ENCODE measurements at places on chromosomes 1 and 21.
A peak's percentile ranks its signal among the peaks of the same experiment; 100 is the strongest.

- no peak for DNase-seq
Observed at GRCh38 chr1:24640288-24640687, 2.8 kb upstream of the SRRM1 start.

- no peak for DNase-seq
Observed at GRCh38 chr1:9324246-9325096, 31.8 kb downstream of the SPSB1 start.

- no peak for DNase-seq
Observed at GRCh38 chr1:94843430-94843829, 23.3 kb downstream of the SLC44A3 start.

DNA sequence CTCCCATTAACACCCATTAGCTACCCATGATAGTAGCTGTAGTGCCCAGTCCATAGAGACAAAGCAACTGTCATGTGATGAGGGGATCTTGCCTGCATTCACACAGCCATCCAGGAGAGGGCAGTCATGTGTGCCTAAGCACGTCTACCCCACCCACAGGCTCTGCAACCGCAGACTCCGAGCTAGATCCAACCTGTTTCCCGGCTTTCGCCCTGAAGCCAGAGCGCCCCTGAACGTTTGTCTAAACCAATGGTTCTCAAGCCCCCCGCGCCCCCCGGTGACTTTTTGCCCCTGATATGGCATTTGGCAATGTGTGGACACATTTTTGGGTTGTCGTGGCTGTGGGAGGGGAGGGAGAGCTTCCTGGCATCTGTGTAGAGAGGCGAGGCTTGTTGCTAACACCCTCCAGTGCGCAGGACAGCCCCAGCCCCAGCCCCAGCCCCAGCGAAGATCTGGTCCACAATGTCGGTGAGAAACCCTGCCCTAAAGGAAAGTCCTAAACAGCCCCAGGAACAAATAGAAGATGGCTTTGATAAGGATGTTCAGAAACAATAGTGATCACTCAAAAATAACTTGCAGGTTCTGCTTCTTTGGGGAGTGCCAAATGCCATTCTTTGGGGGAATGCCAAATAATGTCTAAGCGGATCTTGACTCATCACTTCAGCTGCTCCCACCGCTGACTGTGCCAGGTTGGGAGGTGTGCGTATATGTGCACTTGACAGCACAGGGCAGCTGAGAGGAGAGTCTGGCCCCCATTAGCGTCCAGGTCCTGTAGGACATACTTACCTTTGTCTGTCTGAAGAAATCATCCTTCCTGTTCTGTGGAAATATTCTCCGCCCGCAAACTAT, 34.5 kb downstream of the SLC44A3 start:
- DNase-seq: peak; percentile 89

DNA sequence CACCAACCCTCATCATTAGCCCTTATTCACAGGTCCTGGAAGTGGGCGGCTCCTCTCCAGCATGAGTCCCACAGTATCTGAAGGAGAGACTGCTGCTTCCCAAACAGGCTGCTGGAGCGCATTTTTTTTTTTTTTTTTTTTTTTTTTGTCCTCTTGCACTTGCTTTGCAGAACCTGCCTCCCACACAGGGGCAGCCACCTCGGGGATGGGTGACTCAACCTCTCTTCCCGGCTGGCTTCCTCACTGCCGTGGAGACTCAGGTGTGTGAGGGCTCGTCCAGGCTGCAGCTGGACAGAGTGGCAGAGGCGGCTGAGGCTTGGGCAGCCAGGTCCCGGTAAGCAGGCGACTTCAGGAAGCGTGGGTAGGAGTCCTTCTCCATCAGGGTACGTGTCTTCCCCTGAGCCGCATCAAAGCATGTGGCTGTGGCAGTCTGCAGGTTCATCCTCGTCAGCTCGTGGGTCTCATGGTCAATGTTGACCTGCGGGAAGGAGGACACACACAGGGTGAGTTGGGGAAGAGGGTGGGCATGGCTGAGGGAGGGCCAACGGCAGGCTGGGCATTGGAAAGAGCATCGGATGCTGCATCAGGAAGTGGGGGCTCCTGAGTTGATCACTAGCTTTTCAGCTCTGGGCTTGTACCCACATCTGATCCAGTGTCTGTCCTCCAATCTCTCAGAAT, 4.0 kb downstream of the RGS16 start:
- no peak for DNase-seq

DNA sequence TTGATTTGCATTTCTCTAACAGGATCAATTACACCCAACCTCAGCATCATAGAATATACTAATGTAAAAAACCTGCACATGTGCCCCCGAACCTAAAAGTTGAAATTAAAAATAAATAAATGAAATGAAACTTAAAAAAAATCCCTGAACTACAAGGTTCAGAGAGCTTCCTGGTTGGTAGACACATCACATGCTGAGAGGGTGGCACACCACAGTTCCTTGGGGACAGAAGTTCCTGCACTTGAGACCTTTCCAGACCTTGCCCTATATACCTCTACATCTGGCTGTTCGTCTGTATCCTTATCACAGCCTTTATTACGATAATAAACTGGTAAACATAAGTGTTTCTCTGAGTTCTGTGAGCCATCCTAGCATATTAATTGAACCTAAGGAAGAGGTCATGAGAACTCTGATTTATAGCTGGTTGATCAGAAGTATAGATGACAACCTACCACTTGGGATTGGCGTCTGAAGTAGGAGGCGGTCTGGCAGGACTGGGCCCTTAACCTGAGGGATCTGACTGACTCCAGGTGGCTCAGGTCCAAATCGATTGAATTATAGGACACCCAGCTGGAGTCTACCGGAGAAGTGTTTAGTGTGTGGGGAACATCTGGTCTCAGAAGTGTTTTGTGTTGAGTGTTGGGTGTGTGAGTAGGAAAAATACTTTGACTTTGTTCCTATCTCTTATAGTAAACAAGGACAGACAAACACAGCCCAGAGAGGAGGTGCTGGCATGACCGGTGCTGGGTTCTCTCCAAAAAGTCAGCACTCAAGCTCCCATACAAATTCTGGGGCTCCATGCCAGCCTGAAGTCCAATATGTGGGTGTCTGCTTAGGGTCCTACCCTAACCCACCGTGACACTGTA, 19.0 kb downstream of the C1orf115 start:
- DNase-seq: no peak

- peak; percentile 25 for DNase-seq
Observed at GRCh38 chr21:35840197-35840799, 220.0 kb downstream of the SETD4 start.

- no peak for DNase-seq
Observed at GRCh38 chr1:2906085-2906484, 104.6 kb upstream of the TTC34 start.

DNA sequence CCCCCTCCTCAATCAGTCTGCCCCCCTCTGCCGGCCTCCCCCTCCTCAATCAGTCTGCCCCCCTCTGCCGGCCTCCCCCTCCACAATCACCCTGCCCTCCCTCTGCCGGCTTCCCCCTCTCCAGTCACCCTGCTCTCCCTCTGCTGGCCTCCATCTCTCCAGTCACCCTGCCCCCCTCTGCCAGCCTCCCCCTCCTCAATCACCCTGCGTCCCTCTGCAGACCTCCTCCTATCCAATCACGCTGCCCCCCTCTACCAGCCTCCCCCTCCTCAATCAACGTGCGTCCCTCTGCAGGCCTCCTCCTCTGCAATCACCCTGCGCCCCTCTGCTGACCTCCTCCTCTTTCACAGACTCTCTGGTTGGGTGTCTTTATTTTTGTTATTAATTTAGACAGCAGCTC, 11.5 kb upstream of the C1orf198 start:
- no peak for DNase-seq

DNA sequence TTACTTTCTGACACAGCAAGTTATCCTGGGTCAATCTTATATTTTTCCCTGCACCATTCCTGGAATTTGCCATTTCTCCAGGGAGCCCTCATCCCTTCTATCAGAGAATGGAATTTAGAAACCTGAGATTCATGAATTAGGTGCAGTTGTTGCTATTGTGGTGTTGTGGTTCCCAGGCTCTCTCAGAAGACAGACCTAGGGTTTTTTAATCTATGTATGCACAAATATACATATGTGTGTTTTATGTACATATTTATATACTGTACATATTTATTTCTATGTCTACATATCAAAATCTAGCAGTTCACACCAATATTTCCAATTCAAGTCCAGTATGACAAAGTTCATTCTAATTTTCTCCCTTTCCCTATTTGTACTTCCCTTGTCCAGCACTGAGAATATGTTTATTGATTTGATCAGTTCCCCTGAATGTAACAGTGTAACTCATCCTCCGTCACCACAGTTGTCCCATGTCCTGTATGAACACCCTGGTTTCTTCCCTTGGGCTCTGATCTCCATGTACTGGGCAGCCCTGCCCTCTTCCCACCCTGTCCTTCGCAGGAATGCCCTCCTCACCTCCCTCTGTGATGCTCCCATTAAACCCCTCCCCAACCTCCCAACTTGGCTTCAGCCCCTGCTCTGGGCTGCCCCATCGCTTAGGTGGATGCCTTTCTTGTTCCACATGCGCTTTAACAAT, 145.5 kb downstream of the VPS13D start:
- no peak for DNase-seq

DNA sequence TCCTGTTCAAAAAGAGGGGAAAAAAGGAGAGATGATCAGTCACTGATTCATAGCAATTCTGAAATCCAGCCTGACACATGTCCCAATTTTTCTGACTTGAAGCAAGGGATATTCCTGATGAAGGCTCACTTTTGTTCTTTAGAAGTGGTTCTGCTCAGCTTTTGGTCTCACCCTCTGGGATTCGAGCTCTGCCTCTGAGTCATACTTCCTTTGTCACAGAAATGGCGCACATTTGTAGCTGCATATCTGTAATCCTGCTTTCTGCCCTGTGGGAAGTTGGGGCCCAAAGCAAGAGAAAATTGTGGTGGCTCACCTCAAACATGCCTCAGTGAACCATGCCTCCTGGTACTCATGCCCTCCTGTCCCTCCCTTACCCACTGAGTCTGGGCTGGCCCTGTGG, 22.3 kb upstream of the FAM78B start:
- no peak for DNase-seq

- no peak for DNase-seq
Observed at GRCh38 chr1:98327220-98327861, 334.2 kb upstream of the SNX7 start.

GRCh38 chr1:114428083-114428754, 82.8 kb downstream of the TRIM33 start:
- peak; percentile 5 for DNase-seq

- no peak for DNase-seq
Observed at GRCh38 chr1:201039876-201040275, 16.4 kb upstream of the KIF21B start.

DNA sequence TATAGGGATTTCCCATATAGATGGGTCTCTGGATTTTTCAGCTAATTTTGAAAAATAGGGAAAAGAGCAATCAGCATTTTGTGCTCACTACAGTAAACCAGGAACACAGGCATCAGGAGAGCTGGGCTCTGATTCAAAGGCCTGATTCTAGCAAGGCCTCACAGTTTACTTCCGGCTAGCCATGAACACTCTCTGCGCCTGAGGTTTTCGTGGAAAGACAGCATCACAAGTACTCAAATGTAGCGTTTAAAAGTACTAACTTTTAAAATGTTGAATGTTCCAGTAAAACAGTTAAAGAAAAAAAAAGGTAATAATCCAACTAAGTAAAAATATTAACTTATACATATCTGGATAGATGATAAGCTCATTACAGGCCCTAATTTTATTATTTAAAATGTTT, 120.6 kb downstream of the SLC45A1 start:
- no peak for DNase-seq

DNA sequence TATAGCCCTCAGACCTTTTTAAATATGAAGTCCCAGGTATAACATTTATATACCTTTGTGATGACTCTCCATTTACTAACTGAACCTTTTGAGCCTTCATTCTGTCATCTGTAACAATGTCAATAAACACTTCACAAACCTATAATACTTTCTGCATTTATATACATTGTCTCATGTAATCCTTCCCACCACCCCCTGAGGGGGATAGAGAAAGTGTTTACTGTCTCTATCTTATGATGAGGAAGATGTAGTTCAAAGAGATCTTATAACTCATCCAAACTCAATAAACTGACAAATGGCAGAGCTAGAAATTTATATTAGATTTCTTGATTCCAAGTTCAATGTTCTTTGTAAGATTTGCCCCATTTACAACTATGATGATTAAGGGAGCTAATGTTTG, 48.3 kb upstream of the CR2 start:
- DNase-seq: no peak
